ENCODE measurements at places on chromosomes 16 and 17.
A peak's percentile ranks its signal among the peaks of the same experiment; 100 is the strongest.

- DNase-seq = peak; percentile 74
Observed at GRCh38 chr16:11224096-11224893, 31.7 kb downstream of the SOCS1 start.

- no peak for DNase-seq
Observed at GRCh38 chr16:48318630-48319029, 66.6 kb downstream of the SIAH1 start.

DNA sequence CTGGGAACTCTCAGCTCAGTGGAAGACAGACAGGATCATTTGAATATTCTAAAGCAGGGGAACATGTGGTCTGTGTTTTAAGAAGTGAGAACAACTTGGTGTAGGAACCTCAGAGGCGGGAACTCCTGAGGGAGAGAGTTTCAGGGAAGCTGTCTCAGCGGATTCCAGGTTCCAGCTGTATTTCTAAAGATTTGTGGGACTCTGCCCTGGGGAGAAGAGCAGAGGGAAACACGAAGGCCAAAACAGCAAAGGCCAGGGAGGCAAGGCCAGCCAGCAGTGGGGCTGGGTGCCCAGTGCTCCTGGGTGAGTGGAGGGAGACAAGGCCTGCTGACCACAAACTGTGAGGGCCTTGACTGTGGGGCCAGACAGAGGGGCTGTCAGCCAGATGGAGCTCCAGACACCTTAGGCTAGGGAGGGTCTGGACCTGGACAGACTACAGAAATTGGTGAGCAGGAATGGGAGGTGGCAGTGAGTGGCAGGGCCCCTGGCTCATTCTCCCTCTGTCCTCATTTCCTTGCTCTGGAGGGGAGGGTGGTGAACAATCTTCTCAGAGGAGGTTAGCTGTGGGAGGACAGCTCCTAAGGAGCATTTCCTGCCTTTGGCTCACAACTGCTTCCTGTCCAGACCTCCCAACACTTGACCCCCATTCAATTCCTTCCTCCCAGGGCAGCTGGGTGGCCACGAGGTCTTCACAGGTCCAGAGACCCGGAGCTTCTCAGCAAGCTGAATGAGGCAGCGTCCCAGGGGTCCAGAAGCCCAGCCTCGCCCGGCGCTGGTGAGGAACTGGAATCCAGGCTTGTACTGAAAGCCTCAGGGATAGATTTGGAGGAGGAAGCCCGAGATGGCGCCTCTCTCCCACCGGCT is 21.0 kb upstream of the FZD2 start:
- no peak for DNase-seq

GRCh38 chr16:7227229-7227721 is 105.4 kb upstream of the RBFOX1 start:
- no peak for DNase-seq

DNA sequence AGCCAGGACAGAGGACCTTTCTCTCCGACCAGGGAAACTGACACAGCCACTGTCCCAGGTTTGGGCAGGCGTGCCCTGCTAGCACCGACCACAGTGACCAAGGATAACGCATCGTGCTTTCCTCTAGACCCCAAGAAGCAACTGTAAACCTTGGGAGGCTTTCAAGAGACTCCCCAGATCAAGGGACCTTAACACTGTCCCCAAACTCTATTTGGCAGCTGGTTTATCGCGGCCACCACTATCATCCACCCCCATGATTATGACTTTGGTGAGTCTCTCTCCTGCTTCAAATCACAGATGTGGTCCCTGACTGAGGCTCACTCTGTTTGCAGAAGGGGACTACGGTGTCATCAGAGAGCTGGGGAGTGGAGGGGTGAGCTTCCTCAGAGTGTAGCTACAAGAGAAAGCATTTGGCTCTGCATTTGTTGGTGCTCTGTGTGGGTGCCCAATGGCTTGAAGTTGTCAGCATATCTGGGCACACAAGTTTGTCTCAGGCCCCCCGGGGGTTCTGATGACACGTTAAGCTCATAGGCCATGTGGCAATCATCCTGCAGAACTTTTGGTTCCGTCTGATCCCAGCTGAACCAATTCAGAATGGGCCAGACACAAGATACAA is 408.0 kb downstream of the SLC39A11 start:
- DNase-seq = no peak

- DNase-seq = no peak
Observed at GRCh38 chr16:81496742-81497141, 52.1 kb downstream of the CMIP start.

- no peak for DNase-seq
Observed at GRCh38 chr16:71762186-71762585, 37.7 kb upstream of the PHLPP2 start.

DNA sequence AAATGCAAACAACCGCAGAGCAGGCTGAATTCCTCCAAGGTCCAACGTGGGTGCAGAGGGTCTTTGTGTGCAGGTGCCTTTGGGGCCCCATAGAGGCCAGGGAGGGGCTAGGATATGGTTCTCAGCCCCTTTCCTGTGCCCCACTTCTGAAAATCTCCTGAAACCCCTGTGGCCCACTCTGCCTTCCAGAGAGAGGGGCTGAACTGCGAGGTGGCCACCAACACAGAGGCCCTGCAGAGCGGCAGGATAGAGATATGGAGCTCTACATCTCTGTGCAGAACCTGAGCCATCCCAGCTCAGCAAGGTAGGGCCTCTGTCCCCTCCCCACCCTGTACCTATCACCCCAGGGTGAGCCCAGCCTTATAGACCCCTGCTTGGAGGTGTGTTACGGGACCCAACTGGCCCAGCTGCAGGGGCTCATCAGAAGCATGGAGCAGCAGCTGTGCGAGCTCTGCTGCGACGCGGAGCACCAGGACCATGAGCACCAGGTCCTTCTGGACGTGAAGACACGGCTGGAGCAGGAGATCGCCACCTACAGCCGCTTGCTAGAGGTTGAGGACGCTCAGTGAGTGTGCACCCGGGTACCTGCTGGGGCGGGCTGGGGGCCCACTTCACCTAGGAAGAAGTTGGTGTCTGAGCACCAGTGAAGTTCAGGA is 5.5 kb downstream of the USP6 start:
- DNase-seq = no peak

GRCh38 chr16:50839920-50840729 is 98.2 kb downstream of the CYLD start:
- DNase-seq = no peak

- DNase-seq = no peak
Observed at GRCh38 chr16:2698965-2699750, 16.8 kb downstream of the KCTD5 start.

DNA sequence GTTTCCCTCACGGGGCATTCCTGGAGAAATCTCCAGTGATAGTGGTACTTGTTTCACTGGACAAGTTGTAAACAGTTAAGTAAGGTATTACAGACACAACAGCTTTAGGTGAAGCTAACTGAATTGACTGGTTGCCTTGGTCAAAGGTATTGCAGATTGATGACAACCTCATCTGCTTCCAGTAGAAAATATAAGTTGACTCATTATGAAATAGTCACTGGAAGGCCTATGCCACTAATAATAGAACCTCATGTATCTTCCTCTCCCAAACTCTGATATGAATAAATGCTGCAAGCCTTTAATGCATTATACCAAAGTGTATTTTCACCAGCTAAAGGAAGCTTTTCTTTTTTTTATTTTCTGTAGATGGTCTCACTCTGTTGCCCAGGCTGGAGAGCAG is 44.8 kb downstream of the GLG1 start:
- no peak for DNase-seq

- DNase-seq = no peak
Observed at GRCh38 chr16:86768999-86769398, 190.7 kb downstream of the FOXL1 start.

DNA sequence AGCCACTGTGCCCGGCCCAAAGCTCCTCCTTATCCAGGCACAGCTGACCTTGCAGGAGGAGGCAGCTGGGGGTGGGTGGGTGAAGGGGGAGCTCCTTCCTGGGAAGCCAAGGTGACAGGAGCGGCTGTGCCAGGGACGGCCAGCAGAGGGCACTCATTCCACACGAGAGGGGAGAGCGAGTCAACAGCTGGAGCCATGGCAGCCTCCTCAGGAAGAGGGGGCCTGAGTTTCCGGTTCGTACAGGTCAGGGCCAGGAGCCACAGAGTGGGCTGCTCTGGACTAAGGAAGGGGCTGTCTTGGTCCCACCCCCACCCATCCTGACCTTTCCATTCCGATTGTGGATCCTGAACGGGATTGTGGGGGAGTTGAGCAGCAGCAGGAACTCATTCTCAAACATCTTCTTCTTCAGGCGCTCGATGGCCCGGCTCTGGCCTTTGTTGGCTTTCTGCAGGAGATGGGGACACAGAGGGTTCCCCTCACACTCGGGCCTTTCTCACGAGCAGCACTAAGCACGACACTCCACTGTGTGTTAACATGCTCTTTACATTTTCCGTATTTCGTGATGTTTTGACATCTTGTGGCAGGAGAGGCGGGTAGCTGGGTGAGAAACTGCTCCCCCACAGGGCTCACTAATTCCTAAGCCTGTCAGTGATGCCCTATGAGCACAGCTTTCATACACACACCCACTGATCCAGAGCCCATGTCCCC is 61.6 kb downstream of the TIMM22 start:
- peak; percentile 77 for DNase-seq

DNA sequence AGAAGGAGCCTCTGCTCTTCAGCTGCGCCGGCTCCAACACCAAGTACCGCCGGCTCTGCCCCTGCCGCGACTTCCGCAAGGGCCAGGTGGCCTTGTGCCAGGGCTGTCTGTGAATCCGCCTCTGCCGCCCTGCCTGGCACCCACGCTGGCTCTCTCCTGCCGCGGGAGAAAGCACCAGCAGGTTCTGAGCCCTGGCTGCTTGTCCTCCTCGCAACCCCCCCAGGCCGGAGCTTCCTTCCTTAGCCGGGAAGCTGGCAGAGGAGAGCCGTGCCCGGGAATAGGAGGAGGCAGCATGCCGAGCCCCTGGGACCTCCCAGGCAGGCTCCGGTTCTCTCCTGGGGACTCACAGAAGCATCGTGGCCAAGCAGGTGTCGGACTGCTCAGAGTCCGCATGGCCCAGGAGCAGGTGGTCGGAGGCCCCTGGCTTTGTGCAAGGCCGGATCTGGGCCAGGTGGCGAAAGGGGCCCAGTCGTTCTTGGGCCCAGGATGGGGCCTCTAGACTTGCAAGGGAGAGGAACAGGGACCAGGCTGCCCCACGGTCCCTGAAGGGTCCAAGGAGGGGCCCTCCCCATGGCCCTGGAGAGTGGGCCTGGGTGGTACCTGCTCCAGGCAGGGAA is 80.6 kb downstream of the MGAT5B start:
- no peak for DNase-seq

DNA sequence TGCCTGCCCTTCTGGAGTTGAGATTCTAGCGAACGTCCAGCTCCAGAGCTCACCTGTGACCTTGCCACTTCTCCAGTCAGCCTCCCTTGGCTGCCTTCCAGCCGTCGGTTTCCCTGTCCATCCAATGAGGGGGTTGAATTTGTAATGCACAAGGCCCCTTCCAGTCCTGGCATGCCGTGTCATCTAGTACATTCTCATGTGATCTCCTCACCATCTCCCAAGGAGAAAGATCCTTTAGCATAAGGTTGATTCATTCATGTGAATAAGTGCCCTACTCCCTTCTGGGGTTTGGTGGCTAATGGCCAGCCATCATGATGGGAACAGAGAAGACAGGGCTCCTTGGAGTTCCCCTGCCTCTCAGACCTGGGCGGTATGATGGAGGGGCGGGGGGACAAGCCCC is 18.9 kb upstream of the ABCC3 start:
- DNase-seq = no peak

DNA sequence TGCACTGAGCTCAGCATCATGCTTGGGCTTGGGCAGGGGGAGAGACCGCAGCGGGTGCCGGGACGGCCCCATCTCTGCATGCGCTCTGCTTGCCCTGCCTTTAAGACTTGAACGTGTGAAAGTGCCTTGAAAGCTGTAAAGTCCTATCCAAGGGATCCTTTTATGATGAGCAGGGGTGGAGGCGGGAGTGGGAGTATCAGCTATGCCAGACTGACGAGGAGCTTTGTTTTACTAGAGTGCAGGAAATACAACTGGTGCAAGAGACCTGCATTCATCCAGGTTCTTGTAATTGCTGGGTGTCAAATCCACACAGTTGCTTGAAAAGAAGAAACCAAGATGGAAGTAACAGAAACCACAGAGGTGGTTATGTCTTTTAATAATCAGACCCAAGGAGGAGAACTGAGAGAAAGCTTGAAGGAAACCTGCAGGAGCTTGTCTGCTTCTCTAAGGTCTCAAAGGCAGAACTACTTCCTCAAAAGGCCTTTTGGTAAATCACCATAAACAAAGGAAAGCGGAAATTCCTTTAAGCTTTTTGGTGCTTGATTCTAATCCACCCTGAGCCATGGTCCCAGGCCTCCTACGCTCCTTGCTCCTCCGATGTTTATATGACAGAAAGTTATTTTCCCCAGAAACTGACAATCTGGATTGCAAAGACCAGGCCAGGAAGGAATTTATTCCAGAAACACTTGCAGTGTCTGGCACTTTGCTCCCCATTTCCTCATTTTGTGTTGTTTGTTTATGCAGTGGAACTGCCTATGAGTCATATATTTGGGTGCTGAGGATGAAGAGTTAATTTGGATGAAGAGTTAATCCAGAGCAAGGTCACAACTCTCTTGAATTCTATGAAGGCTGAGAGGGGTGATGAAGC is 51.3 kb upstream of the FBXO47 start:
- peak; percentile 33 for DNase-seq

DNA sequence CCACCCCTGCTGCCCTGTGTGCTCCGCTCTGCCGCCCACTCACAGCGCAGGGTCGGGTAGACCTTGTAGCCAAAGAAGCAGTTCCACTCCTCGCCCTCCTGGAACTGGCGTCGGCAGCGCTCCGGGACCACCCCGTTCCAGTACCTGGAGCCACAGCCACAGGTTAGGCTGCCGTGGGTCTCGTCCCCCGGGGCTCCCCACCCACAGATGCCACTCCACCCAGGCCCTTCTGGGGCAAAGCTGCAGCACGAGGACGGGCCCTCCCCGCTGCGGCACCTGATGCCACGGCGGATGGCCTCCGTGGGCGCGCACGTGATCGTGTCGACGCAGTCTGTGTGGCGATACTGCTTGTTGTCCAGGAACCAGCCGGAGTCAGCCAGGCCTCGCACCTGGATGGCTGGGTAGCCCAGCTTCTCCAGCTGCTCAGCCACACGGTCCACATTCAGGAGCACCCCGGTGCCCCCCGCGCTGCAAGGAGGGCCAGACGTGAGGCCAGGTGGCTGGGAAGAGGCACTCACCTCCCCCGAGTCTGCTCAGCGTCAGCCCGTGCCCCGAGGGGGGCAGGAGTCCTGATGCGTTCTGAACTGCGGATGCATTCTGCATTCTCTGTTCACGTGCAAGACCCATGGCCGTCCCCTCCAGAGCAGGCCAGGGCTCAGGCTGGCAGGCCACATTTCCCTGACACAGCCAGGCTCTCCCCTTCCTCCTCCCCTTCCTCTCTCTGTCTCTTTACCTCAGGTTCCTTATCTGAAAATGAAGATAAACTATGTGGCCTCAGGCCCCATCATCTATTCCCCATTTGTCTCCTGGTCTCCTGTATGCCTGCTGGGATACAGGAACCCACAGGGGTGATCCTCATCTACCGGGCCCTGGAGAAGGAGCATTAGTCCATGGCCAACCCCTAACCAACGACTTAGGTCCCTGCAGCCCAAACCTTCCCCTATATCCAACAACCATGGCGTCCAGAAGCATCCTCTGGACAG is 4.1 kb downstream of the NOTUM start:
- DNase-seq = no peak

- peak; percentile 5 for DNase-seq
Observed at GRCh38 chr16:27698266-27698665, 148.3 kb downstream of the KATNIP start.

All from activated CD4-positive, alpha-beta T cell treated with anti-CD3 and anti-CD28 coated beads, Interleukin-2, amount 50 U/mL, for 48 hours (primary cell).